ENCODE measurements at places on chromosomes 5 and 9.

GRCh38 chr5:92401492-92401891 is 1018.4 kb upstream of the ARRDC3 start:
- no peak for DNase-seq

DNA sequence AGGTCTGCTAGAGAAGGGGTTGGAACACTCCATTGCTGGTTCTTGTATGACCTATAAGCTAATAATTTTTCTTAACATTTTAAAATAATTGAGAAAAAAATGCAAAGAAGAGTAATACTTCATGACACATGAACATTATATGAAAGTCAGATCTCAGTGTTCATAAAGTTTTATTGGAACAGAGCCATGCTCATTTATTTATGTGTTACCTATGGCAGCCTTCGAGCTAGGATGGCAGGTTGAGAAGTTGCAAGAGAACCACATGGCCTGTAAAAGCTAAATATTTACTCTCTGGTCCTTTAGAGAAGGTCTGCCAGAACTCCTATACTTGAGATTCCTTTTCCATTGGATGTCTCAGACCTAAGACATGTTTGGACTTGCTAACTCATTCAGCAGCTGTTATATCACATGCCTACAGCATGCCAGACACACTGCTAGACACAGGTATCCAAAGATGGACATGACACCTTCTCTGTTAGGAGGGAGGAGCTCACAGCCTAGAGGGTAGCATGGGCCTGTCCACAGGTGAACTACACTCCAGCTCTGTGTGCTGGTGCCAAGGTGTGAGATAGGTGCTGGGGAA is 304.3 kb downstream of the ARHGAP26 start:
- no peak for DNase-seq

DNA sequence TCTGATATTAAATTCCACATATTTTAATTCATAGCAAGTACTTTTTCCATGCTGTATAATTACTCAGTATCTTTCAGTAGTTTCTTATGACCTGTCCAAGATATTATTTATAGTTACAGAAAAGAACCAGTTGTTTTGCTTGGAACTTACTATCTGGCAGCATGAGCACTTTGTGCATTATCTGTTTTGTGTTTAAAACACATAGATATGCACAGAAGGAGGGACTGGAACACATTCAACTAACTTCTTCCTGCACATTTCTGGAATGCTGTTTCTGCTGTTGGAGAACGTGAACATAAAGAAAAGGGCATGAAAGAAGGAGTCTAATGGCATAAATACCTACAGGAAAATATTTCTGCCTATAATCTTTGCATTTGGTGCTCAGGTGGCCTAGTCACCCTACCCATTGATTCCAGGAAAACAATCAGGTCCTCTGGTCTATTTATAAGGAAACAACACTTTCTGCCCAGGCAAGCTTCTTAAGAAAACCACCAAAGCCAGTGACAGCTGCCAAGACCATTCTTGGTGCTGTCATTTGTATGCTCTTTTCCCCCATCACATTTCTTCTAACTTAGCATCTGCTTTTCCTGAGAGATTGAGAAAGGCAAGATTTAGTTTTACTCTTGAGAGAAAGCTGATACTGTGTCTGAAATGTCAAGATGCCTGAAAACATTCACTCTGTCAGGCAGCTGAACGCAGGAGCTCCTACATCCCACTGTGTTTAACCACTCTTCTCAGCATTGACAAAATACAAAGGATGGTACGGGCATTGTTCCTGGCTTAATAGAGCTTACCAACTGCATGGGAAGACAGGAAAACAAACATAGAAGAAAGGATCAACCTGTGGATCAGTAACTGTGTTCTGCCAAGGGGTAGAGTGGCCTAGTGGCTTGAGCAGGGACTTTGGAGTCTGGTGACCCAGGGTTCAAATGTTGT is 40.3 kb downstream of the RAB3C start:
- DNase-seq, result no peak

- no peak for DNase-seq
Measured at GRCh38 chr9:124795881-124796431, 19.0 kb downstream of the OLFML2A start.

DNA sequence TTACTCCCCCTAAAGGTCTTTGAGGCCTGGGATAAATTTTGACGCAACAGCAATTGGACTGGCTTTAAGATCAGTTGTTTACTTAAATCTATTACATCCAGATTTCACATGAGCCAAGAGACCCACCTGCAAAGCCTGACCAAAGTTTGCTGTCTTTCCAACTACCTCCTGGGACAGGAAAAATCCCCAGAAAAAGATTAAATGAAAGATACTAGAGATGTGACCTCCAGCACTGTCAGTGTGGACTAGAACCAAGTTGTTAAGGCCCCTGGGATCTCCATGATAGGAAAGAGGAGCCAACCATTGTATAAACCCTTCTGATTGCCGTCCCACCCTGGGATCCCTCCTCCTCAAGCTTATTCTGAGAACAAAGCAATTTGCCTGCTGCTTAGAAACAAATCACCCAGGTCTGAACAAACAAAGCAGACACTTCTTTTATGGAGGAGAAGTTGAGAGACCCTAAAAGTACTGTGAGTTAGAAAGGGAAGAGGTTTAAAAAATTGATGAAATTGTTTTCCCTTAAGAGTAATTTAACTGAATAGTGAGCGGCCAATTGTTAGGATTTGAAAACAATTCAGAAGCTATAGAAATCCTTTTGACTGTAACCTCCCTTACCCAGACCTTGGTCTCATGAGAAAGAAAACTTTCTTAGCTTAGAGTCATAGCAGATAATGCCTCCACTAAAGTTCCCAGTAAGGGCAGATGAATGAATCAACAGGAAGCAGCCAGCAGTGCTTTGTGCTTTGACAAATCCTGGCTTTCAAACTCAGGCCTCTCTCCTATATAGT is 255.2 kb downstream of the TMEM167A start:
- DNase-seq, result no peak

DNA sequence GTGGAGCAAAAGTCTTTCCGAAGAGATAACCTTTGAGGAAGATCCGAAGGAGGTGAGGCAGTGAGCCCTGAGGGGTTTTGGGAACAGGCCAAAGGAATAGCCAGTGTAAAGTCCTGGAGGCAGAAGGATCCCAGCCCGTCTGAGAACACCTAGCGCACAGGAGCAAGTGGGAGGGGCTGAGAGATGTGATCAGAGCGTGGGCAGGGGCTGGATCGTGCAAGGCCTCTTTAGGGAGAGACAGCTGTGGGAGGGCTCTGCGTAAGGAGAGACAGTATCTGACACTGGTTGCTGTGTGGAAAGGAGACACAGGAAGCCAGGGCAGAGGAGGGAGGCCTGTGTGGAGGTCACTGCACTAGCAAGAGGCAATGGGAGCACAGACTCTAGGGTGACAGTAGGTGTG is 68.2 kb downstream of the BARX1 start:
- DNase-seq, result no peak

GRCh38 chr9:36843964-36844363 is 190.1 kb downstream of the PAX5 start:
- DNase-seq, result no peak
